ENCODE measurements at places on chromosomes 6 and 20.

- no peak for DNase-seq
Measured at GRCh38 chr20:18513208-18513607, 5.5 kb downstream of the SEC23B start.

GRCh38 chr6:89434954-89435353, 2.0 kb downstream of the ANKRD6 start:
- DNase-seq = no peak

GRCh38 chr6:169162752-169163407, 90.8 kb downstream of the THBS2 start:
- DNase-seq = peak; percentile 52

DNA sequence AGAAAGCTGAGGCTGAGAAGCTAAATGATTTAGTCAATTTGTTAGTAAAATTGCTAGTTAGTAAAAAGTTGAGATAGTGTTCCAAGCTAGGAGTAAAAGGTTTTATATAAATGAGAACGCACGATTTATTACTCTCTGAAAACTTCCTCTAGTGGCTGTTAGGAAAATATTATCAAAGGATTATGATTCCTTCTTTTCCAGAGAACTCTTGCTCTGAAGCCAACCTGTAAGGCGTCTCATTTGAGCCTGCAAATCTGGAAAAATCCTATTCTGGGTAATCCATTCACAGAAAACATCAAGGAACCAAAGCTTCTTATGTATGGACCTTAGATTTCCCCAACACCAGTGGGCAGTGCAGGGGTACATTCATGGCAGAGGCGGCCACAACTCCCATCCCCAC, 252.7 kb downstream of the SOD2 start:
- DNase-seq = no peak

GRCh38 chr20:1295276-1295930, 29.3 kb downstream of the SNPH start:
- no peak for DNase-seq

GRCh38 chr20:2523919-2524708, 12.3 kb upstream of the TMC2 start:
- peak; percentile 83 for DNase-seq
